H54 (cell line): ENCODE measurements at places on chromosomes 4 and X.

DNA sequence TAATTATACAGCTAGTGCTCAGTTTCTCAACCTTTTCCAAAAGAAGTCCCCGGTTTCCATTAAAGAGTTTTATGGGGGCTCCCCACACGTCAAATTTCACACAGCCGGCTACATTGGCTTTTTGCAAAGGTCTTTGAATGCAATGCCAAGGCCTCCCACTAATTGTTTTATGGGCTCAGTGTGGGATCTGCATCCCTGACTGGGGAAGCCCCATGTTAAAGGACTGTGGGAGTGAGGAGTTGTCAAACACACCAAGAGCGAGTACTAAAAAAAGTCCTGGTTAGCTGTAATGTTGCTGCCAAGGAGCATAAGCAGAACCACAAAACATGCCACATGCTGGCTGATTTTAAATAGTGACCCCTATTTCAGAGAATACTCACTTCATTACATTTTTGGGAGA, 162.6 kb downstream of the BMPR1B start:
- no peak for DNase-seq

- no peak for DNase-seq
Measured at GRCh38 chr4:19429684-19430083, 822.0 kb upstream of the SLIT2 start.

DNA sequence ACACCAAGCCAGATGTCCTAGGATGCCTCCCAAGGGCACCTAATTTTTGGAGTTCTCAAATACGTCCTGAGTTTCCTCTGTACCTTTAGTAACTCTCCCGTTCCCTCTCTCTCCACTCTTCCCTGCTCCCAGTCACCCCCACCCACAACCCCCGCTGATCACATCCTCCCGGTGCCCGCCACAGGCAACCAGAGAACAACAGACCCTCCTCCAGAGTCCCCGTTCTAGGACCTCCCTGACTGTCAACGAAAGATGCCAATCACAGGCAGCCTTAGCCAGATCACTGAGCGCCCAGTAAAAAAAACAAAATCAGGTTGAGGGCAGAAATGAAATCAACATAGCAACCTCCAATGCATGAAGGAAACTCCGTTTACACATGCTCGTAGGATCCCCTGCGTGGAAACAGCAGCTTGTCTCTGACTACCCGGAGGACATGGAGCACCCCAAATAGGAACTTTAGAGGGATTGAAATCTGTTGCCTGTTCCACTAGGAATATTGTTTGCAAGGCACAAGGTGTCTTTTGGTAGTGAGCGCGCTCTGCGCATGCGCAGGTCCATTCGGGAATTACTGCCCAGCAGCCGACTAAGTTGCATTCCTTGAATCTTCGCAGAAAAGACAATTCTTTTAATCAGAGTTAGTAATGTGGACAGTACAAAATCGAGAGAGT, at the start of gene GABRB1:
Gene GABRB1, plus strand, starts transcription at position 557 of the 668 bp plus-strand sequence.
- DNase-seq = peak; percentile 9

DNA sequence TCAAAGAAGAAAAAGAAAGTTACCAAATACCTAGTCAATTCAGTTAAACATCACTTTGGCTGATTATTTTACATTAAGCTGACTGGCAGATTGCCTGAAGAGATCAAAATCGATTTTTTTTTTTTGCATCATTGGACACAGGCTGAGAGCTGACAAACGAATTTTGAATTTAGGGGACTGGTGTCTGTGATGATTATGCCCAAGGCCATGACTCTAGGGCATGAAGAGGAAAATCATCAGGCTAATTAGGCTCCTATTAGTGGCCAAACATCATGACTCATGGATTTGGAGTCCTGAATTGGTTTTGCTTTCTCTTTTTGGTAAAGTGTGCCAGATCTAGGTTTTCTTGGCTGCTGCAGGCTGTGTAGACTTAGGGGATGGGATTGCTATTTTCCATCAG, 829.3 kb upstream of the LCORL start:
- DNase-seq = no peak

GRCh38 chrX:920234-920799, 289.7 kb downstream of the SHOX start:
- no peak for DNase-seq

DNA sequence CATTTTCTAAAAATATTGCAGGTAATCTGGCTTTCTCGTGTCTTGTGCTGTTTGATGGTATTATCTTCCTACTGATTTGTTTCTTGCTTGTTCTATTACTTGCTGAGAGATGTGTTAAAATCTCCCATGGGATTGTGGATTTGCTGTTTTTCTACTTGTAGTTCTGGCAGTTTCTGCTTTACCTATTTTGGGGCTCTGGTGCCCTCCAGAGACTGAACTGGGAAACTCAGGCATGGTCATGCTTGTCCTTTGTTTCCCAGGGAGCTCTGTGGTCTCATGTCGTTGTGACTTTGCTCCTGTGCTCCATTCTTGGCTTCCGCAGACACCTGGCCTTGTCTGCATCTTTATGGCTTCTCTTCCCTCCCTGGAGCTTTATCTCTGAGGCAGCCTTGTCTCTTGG, 39.5 kb downstream of the NSD2 start:
- no peak for DNase-seq

DNA sequence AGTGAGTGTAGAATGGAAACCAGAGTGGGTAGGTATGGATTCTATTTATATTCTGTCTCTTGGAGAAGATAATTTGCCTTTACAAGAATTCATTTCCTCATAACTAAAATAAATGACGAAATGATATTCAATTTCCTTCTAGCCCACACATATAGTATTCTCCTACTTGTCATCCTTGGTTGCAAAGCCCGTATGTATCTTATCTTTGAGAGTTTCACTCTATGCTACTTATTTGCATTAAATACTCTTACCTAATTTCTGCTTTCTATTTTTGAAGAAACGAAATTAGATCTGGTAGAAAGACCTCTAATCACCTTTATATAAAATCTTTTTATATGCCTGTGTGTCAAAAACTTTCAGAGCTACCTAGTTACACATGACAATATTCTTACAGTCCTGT, 457.7 kb downstream of the NKX6-1 start:
- DNase-seq = no peak

DNA sequence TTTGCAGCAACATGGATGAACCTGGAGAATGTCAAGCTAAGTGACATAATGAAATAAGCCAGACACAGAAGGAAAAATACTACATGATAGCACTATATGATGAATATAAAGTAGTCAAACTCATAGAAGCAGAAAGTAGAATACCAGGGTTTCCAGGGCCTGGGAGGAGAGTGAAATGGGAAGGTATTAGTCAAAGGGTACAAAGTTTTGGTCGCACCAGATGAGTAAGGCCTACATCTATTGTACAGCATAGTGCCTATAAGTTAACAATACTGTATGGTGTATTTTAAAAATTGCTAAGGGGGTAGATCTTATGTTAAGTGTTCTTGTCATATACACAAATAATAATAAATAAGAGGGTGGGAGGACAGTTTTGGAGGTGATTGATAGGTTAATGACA, 41.5 kb downstream of the ENOX2 start:
- DNase-seq = no peak

DNA sequence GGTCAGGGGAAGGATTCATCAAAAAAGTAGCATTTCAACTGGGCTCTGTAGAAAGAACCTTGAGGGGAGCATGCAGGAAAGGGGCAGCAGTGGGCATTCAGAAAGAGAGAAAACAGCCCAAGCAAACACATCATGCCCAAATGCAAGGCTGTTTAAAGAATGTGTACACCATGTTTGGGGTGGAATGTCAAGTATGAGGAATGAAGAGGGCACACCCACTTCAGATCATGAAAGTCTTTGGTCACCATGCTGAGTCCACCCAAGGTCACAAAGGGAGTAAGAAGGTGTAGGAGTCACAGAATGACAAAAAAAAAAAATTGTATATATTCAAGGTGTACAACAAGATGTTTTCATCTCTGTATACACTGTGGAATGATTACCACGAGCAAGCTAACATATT, 9.4 kb downstream of the S100G start:
- DNase-seq = no peak

DNA sequence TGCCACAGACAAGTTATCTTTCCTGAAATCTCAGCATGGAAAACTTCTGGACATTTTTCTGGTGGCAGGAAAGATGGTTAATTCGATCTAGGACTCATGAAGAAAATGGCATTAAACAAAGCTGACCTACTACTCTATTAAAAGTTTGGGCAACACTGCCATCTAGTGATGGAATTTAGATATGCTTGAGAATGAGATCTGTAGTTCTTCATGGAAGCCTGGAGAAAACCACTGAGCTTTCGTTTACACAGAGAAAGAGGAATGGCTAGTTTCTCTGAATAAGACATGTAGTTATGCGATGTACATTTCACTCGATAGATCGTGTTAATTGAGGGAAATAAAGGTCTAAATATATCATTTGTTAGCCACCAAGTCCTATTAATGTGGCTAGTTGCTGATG, 51.7 kb upstream of the CHRDL1 start:
- DNase-seq = no peak

DNA sequence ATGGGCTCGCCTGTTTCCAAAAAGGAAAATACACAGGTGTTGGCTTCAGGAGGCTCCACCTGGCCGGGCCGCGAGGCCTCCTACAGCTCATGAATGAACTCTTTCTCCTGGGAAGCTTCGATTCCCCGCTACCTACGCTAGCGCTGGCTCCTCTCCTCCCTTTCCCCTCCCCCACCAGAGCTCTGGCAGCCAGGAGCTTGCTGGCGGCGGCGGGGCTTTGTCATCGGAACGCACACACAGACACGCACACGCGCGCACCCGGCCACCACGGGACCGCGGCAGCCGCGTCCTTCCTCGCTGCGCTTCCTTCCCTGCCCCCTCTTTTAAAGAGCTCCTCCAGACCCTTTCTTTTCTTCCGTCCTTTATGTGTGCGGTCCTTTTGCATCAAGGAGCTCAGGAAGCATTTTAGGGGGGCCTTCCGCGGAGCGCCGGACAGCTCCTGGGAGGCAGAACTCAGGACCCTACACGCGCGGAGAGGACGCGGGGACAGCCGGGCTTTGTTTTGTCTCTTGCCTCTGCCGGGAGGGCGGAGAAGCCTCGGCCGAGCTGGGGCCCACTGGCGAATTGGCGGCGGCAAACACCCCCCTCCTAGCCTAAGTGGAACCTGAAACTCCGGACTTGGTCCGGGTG, 70.2 kb upstream of the BCOR start:
- DNase-seq = no peak

GRCh38 chr4:165826166-165826565, 46.9 kb upstream of the TLL1 start:
- no peak for DNase-seq

DNA sequence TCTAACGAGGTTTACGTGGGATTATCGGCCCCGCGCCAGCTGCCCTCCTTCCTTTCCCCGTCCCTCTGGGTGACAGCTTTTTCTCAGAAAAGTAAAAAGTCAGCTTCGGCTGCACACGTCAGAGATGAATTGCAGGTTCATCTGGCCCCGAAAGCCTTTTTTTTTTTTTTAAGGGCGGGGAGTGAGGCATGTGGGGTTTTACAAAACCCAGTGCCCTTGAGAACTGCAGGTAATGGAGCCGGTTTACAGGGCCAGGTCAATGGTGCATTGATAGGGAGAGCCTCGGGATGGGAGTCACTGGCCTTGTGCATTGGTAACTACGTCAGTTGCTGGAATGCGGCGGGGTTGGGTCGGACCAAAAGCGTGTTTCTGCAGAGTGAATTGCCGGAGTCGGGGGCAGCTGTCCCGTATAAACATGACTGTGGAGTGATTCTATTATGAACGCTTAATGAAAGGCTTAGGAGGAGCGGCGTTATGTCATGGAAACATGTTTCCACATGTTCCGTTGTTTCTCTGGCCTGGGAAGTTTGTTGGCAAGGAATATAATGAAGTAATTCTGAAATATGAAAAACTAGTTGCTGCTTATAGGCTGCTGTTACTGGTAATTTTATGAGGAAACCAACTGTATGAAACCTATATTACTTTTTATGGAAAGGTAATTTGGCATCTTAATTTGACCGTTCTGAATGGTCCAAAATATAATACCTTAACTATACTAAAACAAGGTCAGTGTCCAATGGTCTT, 1.1 kb downstream of the HSPA4L start:
- peak; percentile 9 for DNase-seq

DNA sequence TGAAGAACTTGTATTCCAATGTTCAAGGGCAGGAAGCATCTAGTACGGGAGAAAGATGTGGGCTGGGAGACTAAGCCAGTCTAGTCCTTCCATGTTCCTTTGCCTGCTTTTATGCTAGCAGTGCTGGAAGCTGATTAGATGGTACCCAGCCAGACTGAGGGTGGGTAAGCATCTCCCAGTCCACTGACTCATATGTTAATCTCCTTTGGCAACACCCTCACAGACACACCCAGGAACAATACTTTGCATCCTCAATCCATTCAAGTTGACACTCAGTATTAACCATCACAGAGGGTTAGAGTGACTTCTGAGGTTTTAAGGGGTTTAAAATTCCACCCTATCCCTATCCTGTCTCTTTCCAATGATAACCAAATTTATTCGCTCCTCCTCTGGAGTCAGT, 6.5 kb downstream of the HMGN5 start:
- no peak for DNase-seq

- no peak for DNase-seq
Measured at GRCh38 chr4:167232805-167233684, 1.2 kb downstream of the SPOCK3 start.

GRCh38 chrX:25009407-25009806, 6.4 kb downstream of the ARX start:
- no peak for DNase-seq

- no peak for DNase-seq
Measured at GRCh38 chrX:24168807-24169206, 19.3 kb downstream of the ZFX start.

- no peak for DNase-seq
Measured at GRCh38 chr4:118716304-118716703, 31.1 kb downstream of the METTL14 start.

DNA sequence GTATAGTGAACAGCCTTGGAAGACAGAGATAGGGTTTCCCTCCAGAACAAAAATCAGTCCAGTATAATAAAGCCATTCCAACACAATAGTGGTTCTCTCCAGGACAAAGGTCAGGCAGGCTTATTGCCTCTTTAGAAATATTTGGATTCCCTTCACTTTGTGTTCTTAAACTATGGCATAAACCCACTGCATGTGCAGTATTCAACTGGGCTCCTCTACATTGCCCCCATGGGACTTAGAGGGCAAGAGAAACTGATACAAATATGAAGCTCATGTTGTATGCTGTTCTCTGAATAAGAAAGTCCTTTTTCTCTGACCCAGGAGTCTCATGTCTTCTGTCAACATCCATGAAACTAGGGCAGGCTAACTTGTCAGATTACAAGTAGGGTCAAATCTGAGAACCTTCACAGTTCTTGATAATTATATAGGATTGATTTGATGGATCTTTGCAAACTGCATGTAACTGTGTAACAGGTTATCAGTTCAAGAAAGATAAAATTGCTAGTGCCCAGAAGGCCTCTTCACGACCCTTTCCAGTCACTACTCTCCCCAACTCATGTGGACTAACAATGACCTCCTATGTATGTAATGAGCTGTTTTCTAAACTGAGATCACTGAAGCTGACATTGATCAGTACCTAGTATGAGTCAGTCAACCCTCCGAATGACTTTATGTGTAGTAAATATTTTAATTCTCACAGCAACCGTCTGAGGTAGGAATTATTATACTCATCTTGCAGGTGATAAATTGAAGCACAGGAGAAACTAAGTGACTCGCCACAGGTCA, 31.9 kb upstream of the FAM9C start:
- DNase-seq = no peak
